ENCODE measurements at places on chromosomes 4 and X.

- peak; percentile 4 for DNase-seq
Observed at GRCh38 chr4:81839347-81840042, 367.8 kb upstream of the RASGEF1B start.

- peak; percentile 42 for DNase-seq
Observed at GRCh38 chr4:89307446-89308160, at the start of gene GPRIN3. TSS of gene GPRIN3 (minus strand) at chr4:89307800. CDS start at chr4:89250110, 57,690 bp downstream.

- no peak for DNase-seq
Observed at GRCh38 chr4:170278460-170278859, 188.7 kb upstream of the AADAT start.

DNA sequence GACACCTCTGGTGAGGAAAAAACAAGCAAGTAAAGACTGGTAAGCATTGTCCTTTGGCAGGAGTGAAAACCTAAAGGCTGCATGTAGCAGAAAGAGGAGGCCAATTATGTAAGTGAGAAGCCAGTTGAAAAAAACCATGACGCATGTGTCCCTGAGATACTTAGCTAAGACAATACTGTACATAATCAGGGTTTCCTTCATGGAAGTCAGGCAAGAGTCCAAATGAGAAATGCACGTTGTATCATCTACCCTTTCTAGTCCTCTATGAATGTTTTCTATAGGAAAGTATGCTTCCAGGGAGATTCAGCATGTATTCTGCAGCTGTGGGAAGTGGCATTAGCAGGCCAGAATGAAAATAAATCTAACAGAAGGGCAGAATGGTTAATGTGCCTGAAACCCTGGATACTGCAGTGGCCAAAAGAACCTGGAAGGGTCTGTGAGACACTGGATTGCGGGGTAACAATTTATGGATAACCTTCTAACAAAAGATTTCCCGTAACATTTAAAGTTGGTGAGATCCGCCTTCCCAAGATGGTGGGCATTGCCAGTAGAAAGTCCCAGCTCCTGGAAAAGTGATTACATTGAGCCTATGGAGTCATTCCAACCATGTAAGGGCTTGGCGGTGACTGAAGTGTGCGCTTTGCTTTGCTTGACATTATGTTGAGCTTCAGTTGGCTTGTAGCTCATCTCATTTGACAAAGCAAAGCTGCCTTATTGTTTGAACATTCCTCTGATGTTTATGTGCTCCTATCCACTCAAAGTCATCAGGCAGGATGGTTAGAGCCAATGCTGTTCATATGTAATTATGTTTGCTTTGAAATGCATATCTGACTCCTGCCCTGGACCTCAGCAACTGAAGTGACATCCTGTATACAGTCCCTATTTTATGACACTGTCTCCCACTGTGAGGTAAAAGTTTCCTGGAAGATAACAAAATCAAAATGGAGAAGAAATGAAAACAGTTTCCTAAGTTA, 200.4 kb downstream of the ARHGAP24 start:
- no peak for DNase-seq

DNA sequence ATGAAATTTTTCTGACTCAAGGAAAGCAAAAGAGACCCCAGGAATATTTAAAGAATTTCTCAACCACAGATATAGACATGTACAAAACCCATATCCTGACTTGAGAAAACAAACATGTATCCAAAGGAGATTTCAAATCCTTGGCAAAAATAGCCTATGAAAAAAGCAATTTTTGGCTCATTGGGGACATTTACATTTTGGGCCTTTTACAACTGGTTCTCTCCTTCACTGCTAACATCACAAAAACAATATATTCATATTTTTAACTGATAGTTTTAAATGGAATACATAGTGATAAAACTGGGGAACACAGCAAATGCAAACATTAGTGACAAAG, 65.0 kb downstream of the SH3RF1 start:
- DNase-seq = no peak

DNA sequence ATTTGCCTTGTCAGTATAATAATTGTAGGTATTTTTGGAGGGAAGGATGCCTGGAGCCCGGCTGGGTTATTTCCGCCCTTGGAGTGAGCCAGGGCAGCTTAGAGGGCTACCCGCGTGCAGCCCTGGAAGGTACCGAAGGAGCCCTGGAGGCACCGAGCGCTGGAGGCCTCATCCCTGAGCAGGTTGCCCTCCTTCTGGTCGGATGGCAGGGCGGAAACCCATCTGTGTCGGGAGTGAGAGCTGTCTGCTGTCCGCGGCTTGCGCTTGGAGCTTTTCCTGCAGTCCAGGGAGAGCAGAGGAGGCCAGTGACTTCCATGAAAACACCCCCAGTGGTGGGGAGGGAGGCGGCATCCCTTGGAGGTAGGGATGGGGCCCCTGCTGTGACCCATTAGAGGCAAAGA, 122.1 kb downstream of the TBL1X start:
- DNase-seq = no peak

DNA sequence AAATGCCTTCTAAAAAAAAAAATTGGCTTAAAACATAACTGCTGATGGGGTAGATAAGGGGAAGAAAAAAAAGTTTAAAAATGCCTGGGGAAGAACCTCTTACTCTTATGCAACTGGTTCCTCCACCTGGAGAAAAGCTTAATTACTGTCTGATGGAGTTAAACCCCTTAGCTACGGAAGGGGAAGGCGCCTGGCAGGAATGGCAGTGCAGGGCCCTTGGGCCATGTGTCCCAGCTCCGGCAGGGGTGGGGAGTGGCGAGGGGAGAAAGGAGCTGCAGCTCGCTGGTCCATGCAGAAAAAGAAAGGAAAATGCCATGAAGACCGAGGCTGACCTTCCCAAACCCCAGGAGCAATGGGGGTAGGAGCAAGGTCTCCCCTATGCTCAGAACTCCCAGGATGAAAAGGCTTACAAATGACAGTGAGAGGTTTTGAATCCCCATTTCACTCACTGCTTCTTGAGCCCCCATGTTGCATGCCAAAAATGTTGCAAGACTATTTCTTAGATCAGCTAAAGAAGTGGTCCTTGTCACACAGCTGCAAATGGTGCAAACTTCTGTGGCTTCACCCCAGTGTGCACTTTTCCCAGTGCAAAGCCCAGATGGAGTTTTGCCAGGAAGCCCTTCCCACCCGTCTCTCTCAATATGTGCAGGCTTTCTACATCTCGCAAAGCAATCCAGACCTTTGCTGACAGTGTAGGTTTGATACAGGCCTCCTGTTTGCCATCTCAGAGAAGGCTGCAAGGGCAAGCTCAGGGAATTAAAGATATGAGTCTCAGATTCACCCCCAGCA, 204.8 kb upstream of the CT83 start:
- DNase-seq = no peak

DNA sequence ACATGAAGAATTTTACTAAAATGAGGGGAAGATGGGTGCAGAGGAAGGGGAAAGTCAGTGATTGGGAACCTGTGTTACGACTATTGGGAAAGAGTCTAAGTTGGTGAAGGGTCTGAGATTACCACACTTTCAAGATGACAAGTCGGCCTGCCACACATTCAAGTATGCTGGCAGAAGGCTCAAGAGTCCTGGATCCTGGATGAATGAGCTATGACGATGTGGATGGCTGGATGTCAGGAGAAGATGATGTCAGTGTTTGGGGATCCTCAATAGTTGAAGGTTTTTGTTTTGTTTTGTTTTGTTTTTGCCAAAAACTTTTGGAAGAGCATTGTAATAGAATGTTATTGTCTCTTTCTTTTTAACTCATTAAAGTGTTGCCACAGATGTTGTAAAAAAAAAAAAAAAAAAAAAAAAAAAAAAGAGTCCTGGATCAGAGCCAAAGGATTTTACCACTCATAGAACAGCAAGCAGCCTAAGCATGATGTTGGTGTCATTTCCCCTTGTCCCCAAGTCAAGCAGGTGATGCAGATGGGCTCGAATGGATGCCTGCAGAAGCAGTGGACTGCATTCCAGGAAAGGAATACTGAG, 120.6 kb downstream of the REELD1 start:
- DNase-seq = no peak

GRCh38 chr4:5568931-5569330, 139.4 kb downstream of the EVC2 start:
- no peak for DNase-seq

DNA sequence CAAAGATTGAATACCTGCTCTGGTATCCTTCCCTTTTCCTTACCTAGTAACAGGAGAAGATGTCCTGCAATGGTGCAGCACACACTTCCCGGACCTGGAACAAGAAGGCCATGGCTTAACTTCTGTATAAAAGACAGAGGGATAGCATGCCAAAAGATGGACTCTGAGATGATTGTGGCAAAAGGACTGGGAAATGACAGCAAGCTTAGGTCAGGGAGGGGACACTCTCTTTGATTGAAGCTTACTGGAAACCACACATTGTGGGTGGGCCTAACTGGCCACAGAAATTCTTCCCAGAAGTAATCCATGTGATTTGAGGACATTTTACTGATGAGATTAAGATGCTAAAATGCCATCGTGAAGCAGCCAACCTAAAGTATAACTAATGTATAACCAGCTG, 71.0 kb upstream of the OTUD4 start:
- DNase-seq = no peak

GRCh38 chr4:149955780-149956390, 122.4 kb upstream of the DCLK2 start:
- no peak for DNase-seq

GRCh38 chr4:118888666-118889311, at the start of gene SYNPO2:
TSS of gene SYNPO2 (plus strand) at chr4:118888854. CDS start at chr4:118889037, 183 bp downstream.
- peak; percentile 34 for DNase-seq

DNA sequence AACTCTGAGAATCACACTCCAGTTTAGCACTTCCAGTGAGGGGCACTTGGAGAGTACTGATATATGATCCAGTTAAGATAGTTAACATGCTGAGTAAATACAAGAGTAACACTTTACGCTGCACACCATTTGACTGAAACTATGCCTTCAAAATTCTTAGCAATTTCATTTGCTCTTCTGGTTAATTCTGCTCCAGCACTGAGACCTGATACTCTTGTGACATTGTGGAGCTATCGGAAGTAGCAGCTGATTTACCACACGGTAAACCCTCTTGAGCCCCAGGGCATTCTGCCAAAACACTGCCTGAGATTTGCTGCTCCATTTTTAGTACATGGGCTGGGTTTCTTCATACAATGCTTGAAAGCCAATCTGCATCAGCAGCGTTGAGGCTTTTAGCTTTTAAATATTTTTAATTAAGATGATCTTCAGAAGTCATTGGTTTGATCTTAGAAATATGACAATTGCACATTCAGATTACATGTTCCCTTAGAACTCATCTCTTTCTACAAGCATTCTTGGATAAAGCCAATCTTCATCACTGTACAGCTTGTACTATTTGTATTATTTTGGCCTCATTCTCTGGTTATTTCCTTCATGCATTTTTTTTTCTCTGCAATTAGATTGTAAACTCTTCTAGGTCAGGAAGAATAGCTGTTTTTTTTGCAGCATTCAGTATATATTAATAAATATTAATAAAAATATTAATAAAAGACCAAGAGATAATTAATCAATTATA, 67.8 kb upstream of the ETNPPL start:
- no peak for DNase-seq

GRCh38 chr4:80926891-80927290, 103.6 kb upstream of the BMP3 start:
- no peak for DNase-seq

DNA sequence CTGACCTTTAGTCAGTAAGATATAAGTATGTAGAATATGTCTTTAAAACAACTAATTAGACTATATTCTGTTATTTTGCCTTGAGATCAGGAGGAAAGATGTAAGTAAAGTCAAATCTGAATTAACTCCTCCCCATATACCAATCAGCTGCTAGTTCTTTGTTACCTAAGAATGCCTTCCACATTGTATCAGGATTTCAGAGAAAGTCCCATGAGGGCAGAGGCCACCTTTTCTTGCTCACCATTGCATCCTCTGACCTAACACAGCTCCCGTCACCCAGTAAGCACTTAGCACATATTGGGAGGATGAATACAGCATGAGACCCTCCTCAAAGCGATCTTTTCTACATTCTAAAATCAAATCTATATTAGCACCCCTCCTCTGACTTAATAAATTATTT, 87.0 kb downstream of the COL25A1 start:
- DNase-seq = no peak

DNA sequence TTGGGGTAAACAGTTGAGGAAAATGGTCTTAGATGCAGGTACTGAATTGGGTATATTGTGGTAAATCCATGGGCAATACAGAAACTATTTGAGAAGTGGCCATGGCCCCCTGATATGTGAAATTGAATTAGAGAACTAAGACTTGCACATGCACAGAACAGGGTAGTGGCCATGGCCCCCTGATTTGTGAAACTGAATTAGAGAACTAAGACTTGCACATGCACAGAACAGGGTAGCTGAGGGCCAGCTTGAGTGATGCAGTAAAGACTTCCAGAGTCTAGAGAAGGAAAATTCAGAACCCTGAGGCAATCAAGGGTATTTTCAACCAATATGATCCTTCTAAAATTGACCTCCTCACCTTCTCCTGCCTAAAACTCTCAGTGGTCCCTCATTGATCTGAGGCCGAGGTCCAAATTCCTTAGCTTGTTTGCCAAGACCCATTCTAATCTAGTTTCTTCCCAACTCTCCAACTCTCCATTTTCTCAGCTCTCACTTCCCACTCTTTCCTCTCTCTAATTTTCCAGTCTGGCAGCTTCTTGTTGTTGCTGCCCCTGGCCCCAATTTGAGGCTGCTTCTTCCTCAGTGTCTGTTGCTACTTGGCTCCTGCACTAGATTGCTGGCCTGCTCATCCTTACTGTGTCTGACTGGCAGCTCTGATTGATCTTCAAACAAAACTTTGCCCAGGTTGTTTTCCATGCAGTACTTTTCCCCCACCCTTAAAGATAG, 72.4 kb downstream of the FRAS1 start:
- DNase-seq = no peak

Data from GM20000 (cell line).